ENCODE measurements at places on chromosomes 3 and 15.

- DNase-seq: no peak
Measured at GRCh38 chr3:37536840-37537239, 324.8 kb upstream of the CTDSPL start.

GRCh38 chr3:128556907-128557306, 63.9 kb upstream of the GATA2 start:
- no peak for DNase-seq

DNA sequence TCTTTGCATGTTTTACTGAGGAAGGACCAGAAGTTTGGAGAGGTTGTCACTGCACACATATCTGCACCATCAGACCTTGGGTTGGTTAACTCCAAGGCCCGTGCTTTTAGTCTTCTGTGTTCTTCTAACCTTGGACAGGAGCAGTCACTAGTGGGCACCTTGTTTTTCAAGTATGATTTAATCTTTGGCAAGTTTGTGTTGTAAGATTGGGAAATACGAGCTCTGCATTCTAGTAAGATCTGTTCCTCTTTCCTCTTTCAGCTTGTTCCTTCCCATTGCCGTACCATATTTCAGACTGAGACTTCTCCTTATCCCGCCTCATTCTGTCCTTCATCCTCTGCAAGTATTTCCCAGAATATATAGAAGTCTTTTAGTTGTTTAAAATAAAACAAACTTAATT, 5.1 kb downstream of the TMOD2 start:
- no peak for DNase-seq

- DNase-seq: no peak
Measured at GRCh38 chr3:190581041-190581541, 67.2 kb downstream of the IL1RAP start.

DNA sequence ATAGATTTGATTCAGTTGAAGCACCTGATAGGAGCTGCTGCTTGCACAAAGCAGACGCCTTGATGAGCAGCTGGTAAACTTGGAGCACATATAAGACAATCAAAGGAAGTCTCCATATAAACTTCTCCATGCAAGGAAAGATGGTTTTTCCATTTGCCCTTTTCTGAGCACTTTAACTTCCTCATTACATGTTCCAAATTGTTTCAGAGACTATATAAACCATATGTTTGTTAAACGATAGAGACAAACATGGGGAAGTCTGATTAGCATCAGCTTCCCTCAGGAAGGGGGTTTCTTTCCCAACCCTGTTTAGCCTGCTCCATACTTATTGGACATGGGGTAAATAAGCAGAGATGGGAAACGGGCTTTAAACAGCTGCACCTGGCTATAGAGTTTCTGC, 88.0 kb downstream of the DHX36 start:
- DNase-seq: no peak

- DNase-seq: no peak
Measured at GRCh38 chr3:135844386-135844785, 121.1 kb upstream of the PPP2R3A start.

GRCh38 chr3:169613895-169614294, 49.6 kb downstream of the MECOM start:
- no peak for DNase-seq

DNA sequence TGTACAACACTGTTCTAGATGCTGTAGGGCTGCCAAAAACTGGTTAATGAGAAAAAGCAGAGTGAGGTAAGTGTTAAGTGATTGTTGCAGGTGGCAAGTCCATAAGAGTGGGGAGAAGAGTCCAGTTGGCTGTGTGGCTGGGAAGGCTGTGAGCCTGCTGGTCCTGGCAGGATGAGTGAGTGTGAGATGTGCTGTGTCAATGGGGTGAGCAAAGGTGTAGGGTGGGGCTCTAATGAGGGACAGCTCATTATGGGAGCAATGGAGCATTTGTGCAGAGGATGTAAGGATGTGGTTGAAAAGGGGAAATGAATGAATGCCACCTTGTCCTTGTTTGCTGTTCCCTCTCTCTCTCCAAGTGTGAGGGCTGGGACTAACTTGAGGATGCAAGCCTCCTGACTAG, 145.3 kb upstream of the ROPN1 start:
- no peak for DNase-seq

- no peak for DNase-seq
Measured at GRCh38 chr3:80238606-80239005, 470.8 kb upstream of the ROBO1 start.

- DNase-seq: no peak
Measured at GRCh38 chr3:25872200-25872877, 82.4 kb downstream of the OXSM start.

GRCh38 chr15:70995383-70995970, 102.9 kb downstream of the LRRC49 start:
- DNase-seq: no peak

DNA sequence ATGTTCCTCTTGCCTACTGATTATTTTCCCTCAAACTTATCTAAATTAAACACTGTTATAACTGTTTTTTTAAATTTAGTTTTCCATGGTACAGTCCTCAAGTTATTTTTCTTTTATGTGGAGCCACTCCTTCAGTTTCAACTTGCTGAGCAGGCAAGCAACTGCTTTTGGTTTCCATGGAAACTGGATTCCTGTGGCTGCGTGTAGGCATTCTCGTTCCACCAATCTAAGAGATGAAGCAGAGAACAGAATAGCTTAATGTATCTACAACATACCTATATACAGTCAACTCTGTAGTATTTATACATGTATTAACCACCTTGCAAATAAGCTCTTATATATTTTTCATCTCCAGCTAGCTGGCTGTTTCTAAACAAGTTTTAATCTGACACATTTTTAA, 25.8 kb upstream of the ANXA2 start:
- no peak for DNase-seq

Data from heart left ventricle (tissue), 16 donors.